ENCODE measurements at places on chromosomes 1 and 21.

- peak; percentile 22 for DNase-seq
These were observed 1.2 kb downstream of the SCMH1 start for GRCh38 chr1:41240781-41241353.

- peak; percentile 47 for DNase-seq
These were observed 70.7 kb downstream of the RPE65 start for GRCh38 chr1:68379085-68379478.

GRCh38 chr1:222953585-222953984, 138.7 kb downstream of the DISP1 start:
- DNase-seq, result no peak

GRCh38 chr21:26709090-26709489, 136.0 kb upstream of the CYYR1 start:
- DNase-seq, result peak; percentile 49

GRCh38 chr1:80896781-80897356, 903.9 kb upstream of the ADGRL2 start:
- DNase-seq, result no peak

GRCh38 chr1:111867868-111868440, 112.3 kb downstream of the DDX20 start:
- no peak for DNase-seq

Data from ELR (cell line).